Stimulated activated CD4-positive, alpha-beta T cell treated with anti-CD3 and anti-CD28 coated beads, TNF-alpha, amount 100 ng/mL, for 24 hours (primary cell): ENCODE measurements at places on chromosomes 7 and 10.

GRCh38 chr10:77317221-77317620, 320.4 kb downstream of the KCNMA1 start:
- DNase-seq = no peak

DNA sequence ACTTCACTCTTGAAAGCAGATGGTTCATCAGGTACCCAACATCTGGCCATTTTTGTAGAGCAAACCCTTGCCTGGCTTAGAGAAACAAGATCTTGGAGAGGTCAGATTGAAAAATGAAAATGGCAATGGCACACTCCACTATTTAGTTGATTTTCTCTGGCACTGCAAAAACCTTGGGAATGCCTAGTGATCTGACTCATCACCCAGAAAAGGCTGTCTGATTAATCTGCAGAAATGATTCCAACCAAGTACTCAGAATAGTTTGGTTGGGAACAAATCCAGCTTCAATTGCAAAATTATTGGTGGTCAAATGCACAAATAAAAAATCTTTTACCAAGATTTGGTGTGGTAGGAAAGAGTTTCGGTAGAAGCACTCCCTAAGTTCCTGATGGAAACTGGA, 351.2 kb downstream of the PHTF2 start:
- no peak for DNase-seq

DNA sequence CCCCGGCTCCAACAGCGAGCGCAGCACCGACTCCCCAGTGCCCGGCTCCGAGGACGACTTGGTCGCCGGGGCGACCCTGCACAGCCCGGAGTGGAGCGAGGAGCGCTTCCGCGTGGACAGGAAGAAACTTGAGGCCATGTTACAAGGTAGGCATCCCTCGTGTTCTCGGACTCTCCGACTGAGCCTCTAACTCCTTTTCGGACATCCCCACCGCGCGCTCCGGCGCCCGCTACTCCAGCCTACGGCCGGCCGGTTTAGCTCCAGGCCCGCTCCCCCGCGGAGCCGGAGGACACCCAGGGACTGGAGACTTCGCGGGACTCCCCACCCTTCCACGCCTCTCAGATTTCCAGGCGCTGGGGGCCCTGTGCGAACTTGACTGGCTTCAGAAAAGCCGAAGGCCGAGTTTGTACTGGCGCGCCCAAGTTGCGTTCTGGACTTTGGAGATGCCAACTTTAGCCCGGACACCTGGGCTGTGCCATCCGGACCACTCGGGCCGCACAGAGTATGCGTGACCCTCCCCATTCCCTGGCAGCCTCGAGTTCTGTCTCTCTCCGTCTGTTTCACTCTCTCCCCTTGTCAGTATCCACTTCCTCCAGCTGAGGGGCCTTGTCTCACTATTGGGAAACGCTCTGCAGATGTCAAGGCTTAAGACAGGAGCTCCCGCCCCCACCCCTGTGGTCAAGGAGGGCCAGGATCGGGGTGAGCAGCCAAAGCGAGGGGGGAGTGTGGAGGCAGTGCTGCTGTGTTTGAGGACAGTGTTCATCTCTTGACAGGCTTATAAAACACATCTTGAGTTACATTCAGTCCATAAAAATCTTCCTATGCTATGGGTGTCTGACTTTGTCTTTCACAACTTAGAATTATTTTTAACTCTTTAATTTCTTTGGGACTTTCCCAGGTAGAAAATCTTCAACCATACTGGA, 777 bp downstream of the BICC1 start:
- no peak for DNase-seq

- no peak for DNase-seq
These were observed 40.0 kb upstream of the PAPSS2 start for GRCh38 chr10:87619705-87620104.

DNA sequence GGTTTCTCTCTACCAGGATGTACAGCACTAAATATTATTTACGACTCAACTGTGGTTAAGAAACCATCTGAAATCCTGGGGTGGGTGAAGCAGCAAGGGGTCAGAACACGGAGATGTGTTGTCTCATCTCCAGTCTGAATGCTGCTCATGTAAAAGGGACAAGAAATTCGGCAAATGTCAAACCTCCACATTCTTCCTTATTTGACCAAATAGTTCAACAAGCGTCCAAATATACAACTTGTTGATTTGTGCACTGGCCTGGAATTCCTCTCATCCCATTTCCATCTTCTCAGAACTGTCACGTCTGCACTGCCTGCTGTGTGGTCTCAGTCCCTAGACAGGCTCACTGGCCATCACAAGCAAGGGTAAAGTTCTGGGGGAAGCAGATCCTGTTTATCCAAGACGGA, 520.0 kb downstream of the PARD3 start:
- DNase-seq = no peak

DNA sequence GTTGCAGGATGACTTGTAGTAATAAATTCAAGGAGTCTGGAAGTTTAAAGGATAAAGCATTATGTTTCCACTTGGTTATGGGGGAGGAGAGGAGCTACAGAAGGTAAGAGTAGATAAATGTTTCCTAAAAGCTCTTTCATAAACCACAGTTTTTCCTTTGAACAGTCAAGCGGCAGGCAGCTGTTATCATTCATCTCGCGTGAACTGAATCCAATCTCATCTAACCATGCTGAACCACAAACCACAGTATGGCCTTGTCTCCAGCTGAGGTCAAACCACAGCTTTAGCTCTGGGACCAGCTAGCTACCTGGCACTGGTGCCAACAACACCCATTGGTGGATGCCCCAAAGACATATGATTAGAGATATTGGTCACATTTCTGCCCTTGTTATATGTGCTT, 63.3 kb downstream of the NOC3L start:
- no peak for DNase-seq

DNA sequence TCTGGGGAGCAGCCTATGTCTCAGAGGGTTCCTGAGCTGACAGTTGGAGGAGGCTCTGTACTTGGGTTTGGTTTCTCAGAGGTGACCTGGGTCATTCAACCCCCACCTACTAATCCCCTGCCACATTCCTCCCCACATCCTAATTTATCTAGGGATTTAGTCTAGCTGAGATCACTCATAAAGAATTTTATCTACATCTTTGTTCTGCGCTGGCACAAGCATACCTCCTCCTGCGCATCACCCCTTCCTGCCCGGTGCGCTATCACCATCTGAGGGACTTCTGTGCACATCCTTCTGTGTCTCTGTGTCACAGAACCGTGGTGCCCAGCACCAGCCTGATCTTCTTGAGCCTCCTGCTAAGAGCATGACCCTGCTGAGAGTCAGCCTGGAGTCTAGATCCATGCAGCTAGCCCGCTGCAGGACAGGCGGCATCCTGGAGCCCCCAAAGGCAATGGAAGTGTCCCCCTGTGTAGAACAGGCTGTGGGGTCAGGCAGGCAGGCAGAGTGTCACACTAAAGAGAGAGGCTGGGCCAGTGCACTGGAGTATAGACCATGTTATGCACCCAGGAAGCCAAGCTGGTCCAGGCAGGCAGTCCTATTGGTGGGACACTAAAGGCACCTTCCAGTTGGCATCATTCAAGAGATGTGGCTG, 63.6 kb downstream of the ARHGAP22 start:
- DNase-seq = no peak

DNA sequence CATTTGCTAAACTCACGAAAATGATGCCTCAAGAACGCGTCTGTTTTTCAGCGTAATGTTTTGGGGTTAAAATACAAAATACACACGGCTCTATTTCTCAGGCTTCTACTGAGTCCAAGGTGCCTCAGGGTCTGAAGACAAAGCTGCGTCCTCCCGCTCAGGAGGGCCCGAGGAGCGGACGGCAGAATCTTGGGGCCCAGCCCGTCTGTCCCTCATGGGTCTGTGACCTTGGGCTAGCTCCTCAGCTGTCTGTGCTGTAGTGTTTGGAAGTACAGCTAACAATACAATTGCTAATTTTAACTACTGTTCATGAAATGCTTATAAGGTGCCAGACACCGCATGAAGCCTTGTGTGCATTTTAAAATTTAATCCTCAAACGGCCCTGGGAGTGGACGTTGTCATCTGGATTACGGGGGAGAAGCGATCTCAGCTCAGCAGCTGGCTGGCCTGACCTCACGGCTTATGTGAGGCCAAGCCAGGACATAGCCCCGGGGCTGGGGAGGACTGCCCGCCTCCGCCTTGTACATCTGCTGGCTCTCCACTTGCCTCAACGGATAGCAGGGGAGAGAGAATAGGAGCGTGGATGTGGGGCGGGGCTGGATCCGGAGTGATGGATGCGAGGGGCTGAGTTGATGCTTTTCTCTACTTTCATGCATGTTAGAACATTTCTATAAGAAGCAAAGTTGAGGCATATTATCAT, 357.4 kb downstream of the GLRX3 start:
- no peak for DNase-seq

DNA sequence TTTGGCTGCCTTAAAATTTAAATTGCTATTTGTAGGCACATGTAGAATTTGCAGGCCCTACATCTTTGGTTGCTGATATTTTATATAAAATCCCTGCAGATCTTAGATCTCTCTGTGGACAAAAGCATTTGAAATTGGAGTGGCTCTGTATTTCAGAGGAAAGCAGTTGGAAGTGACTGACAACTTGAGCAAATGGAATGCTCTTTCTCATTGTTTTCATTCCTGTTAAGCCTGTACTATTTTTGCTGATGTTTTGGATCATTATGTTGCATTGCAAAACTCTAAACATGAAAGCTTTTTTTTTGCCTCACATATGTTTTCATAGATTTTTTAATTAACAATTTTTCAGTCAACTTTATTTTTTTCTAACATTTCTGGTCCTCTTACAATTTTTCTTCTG, 251.2 kb upstream of the MDFIC start:
- no peak for DNase-seq

DNA sequence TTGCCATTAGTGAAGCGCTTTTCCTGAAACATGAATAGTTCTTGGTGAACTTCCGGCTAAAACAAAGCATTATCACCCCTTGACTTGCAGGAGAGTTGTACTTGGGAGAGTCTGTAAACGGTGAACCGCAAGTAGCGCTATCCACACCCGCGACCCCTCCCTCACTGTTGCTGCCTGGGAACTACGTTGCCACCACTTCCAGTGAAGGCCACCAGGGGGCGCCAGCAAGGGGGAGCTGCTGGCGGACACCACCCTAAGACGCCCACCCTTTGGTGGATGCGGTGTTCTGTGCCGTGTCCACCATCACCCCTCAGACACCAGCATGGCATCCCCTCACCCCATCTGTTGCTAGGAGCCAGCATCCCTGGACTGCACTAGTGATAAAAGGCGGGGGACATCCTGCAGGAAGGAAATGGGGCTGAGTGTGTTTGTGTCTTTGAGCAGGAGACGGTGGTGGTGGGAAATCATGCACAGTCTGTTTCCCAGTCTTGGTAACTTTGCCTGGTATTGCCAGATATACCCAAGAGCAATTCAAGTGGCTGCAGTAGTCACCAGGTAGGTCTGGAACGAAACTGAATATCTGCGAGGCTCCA, 298.2 kb downstream of the FRMD4A start:
- no peak for DNase-seq

DNA sequence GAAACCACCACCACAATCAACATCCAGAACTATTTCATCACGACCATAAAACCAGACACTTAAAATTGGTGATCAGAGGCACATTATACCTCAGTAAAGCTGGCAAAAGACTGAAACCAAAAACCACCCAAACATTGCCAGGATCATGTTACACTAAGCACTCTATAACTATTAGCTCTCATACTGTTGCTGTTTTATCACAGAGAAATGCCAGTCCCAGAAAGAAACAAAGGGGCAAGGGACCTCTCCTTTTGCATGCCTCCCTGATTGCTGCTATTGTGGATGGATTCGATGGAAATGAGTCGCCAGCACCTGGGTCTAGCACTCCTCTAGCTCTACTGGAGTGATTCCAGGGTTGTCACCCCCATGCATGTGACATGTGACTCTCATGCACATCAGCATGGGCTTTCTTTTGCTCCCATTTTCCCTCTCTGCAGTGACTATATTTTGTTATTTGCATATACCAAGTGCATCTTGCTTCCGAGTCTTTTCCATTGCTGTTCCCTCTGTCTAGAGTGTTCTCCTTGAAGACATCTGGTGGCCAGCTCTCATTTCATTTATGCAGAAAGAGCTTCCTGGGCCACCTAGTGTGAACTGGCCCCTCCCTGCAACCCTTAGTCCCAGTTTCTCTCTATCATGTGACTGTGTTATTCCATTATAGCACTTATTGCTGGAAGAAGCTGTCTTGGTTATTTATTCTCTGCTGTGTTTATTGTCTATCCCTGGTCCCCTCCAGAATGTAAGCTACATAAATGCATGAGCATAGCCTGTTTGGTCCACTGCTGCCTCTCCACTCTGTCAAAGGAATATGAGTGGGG, 300.6 kb downstream of the PLXNA4 start:
- no peak for DNase-seq

DNA sequence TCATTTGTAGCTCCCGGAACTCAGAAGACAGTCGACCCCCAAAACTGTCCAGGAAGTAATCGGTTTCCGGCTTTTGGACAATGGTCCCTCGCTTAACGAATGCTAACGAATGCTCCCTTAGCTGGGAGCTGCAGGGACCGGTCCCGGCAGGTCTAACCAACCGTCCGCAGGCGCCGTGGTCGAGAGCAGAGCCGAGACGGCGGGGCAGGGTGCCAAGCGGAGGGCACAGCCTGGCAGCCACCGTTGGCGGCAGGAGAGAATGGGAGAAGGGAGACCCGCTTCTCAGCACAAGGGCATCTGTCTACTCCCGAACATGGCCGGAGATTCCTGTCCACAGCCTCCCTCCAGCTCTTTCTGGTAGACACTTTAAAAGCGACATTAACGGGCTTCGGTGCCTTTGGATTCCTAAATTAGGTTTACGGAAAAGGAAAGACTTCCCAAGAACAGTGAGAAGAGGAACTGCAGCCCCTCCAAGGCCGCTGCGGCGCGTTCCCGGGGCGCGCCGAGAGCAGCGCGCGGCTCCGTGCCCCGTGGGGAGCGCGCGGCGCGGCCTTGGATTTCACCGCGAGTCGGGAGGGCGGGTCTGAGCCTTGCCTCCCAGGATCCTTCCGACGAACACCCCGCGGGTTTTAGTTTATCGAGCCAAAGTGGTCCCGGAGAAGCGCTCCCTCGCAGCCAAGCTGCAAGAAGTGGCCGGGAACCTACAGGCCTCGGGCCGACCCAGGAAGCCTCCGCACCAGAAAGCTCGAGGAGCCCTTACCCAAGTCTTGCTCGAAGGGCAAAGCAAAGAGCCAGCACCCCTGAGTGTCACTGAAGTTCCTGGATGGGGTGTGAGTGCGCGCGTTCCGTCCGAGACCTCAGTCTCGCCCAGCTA, 3.6 kb upstream of the TBX20 start:
- DNase-seq = no peak

DNA sequence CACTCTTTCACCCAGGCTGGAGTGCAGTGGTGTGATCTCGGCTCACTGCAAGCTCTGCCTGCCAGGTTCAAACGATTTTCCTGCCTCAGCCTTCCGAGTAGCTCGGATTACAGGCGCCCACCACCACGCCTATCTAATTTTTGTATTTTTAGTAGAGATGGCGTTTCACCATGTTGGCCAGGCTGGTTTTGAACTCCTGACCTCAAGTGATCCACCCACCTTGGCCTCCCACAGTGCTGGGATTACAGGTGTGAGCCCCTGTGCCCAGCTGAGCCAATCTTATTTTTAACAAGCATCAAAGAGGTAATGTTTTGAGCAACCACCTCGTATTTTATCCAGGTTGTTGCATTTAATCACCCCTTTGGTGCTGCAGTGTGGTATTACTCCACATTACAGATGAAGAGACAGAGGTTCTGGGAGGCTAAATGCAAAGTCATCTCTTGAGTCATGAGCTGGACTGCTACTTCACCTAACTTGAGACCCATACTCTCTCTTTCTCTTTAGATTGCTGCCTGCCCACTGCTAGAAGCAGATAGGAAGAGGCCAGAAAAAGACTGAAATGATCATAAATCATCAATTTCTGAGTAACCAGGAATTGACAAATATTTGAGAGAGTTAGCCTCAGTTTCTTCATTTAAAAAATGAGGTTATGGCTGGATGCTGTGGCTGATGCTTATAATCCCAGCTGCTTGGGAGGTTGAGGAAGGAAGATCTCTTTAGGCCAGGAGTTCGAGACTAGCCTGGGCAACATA, 116.2 kb downstream of the CAMK1D start:
- DNase-seq = no peak
